ENCODE measurements at places on chromosomes 6 and 20. TPM values are rescaled to one million over a fixed set of nuclear protein-coding genes. Genes with fewer than 3 reads are reported as not detected.

DNA sequence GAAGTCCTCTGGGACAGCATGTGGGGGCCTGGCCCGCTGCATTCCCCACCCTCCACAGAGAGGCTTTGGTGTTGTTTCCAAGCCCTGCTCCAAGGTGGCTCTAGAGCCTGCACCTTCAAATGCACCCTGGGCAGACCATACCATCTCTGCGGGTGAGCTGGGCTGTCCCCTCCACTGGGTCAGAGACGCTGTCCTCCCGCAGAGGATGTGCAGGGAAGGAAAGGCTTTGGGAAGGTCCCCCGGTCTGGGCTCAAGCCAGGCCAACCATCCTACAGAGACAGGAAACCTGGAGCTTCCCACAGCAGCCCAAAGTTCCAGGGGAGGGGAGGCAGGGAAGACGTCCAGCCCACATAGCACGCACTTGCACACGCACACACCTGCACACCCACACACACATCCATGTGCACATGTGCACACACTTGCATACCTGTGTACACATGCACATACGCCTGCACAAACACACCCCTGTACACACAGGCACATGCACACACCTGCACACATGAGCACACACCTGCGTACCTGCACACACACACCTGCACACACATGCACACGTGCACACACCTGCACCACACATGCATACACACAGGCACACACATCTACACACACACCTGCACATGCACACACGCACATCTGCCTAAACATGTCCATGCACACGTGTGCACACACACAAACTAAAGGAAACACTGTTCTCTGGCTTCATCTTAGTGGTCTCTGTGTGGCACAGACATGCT lies 155.4 kb downstream of the ERMARD start:
- DNase-seq, result no peak

DNA sequence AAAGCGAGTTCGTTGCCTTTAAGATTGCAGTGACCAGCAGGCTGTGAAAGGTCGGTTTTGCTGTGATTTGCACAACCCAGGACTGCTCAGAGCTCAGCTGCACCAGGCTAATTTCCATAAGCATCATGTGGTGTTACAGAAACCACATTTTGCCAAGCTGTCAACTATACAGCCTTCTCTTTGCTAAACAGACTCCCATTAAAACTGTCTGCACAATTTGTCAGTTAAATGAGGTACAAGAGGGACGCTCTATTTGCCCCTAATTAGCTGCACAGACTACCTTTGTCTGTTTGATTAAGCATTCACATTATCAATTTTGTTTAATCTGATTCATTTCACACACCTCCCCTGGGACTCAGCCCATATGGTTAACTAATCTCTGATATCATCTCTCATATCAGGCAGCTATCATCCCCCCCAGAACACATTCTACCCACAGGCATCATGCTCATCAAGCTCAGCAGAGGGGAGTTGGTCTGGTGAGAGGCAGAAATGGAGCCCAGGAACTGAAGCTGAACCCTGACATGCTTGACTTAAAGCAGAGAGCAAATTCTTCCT lies 62.1 kb downstream of the OLIG3 start:
- DNase-seq, result no peak

GRCh38 chr20:6489361-6490171 lies 277.9 kb upstream of the BMP2 start:
- DNase-seq, result no peak

- no peak for DNase-seq
Observed at GRCh38 chr20:64101731-64102621, 5.4 kb downstream of the NPBWR2 start.

- no peak for DNase-seq
Observed at GRCh38 chr6:24031496-24031895, 94.5 kb upstream of the NRSN1 start.

- DNase-seq, result no peak
Observed at GRCh38 chr6:24949020-24949569, 13.3 kb upstream of the RIPOR2 start.

- DNase-seq, result no peak
Observed at GRCh38 chr6:44651604-44652003, 264.1 kb downstream of the CDC5L start.

- DNase-seq, result no peak
Observed at GRCh38 chr6:10084111-10084986, 330.5 kb downstream of the TFAP2A start.

- peak; percentile 65 for DNase-seq
Observed at GRCh38 chr6:158611541-158612370, 32.8 kb downstream of the DYNLT1 start.

HLA-DQA2 gene
- not detected for total RNA-seq

PRND gene
- not detected for total RNA-seq

VGLL2 gene
- not detected for total RNA-seq

RCAN2 gene
- total RNA-seq, result 4.0 TPM

PCSK2 gene
- 0.29 TPM for total RNA-seq

CAP2 gene
- 14.1 TPM for total RNA-seq

SPTLC3 gene
- total RNA-seq, result 28.5 TPM

SRMS gene
- not detected for total RNA-seq
